ENCODE measurements at places on chromosomes 7 and 10. TPM values are rescaled to one million over a fixed set of nuclear protein-coding genes. Genes with fewer than 3 reads are reported as not detected.

DNA sequence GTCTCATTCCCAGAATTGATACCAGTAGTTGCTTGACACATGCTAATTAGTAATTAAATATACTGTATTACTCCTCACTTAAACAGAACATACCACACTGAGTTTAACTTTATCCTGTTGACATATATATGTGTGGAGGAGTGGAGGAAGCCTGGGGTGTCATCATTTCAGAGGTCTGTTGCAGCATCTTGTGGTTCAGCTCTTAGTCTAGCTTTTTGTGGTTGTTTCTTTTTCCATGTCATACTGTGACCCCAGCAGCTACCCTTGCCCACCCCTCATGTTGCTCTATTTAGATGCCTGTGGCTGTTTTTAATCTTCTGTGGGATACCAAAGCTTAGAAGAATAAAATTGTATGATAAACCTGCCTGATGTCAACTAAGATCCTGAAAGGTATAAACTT, 875.4 kb downstream of the LRMDA start:
- H3K27me3 ChIP-seq: no peaks in the 10 kb centered on the region
- H3K4me1 ChIP-seq: peaks cover 17% of the 10 kb centered on the region
- DNase-seq: no peak
- H3K36me3 ChIP-seq: no peaks in the 10 kb centered on the region
- H3K4me3 ChIP-seq: no peak overlapping the region

DNA sequence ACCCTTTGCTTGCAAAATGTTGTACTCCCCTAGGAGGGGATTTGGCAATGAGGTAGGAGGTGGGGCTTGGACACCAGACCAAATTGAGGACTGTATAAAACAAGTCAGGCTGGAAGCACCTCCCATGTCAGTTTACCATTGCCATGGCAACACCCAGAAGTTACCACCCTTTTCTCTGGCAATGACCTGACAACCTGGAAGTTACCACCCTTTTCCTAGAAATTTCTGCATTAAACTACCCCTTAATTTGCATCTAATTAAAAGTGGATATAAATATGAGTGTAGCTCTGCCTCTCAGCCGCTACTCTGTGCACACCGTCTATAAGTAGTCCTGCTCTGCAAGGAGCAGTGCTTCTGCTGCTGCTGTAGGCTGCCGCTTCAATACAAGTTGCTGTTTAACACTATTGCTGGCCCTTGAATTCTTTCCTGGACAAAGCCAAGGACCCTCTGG, 7.8 kb upstream of the BLNK start:
- H3K27ac ChIP-seq: no peak overlapping the region
- H3K36me3 ChIP-seq: no peaks in the 10 kb centered on the region
- H3K4me3 ChIP-seq: no peak overlapping the region
- no peak for DNase-seq
- H3K27me3 ChIP-seq: no peaks in the 10 kb centered on the region
- H3K4me1 ChIP-seq: no peaks in the 10 kb centered on the region

COL17A1 gene
- total RNA-seq: not detected

RNF32 gene
- total RNA-seq: 1.5 TPM

FFAR4 gene
- total RNA-seq: 0.39 TPM

ARL4A gene
- 27.4 TPM for total RNA-seq

ZNF679 gene
- not detected for total RNA-seq

All from tibial nerve (tissue), 4 donors.